ENCODE measurements at places on chromosomes 6 and 20.

DNA sequence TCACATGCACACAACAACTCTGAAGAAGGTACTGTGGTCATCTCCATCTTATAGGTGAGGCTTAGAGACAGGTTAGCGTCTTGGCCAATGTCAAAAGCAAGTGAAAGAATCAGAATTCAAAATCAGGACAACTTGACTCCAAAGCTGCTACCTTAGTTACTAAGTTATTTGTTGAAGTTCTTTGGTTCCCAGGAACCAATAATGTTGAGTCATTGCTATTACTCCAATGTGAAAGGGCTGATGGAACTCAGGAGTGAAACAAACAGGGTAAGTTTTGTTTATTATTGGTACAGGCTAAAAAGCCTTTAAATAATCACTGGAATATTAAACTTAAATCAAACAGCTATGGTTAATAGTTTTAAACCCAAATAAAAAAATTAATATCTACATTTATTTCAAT is 111.1 kb downstream of the PDSS2 start:
- no peak for DNase-seq

DNA sequence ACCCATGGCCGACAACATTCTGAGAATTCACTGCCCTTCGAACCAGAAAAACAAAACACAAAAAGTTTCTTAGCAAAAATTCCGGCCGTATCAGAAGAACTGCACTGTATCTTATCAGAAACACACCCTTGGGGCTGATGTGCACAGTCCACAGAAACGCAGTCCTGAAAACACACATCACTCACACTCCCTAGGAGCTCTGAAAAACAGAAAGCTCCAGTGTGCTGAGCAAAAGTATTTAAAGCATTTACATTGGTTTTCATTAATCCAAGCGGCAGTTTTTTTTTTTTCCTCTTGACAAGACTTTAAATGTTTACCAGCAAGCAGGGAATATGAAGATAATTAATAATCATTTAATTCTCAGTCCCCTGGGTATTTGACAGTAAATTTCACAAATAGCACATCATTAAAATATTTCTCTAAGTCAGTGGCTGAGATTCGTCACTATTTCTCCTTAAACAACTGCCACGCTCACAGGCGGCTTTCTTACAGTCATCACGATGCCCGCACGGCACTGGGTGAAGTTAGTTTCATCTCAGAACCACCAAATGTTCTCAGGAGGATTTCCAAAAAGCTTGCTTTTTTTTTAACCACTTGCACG is 13.3 kb downstream of the NFATC2 start:
- DNase-seq, result no peak

GRCh38 chr6:35776364-35777215 is at the start of gene CLPSL2:
Gene CLPSL2 (plus strand): TSS chr6:35776598. CDS start chr6:35776619, 21 bp downstream.
- DNase-seq, result no peak

DNA sequence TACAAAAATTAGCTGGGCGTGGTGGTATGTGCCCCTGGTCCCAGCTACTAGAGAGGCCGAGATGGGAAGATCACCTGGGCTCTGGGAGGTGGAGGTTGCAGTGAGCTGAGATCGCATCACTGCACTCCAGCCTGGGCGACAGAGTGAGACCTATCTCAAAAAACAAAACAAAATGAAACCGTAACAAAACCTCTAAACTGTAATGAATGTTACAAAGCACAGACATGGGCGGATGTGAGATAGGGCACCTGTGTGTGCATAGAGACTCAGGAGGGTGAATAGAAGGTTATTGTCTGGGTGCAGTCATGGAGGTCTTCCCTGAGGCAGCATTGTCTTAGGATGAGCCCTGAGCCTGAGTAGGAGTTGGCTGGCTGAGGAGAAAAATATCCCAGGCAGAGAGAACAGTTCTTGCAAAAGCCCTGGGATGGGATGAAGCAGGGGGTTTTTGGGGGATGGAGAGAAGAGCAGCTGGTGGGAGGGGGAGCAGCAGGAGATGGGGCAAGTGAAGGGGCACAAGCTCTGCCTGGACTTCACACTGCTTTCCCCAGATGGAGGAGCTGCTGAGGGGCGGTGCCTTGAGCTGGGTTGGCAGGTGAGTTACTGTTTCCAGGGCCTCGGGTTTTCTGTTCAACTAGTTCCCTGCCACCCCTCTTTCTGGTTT is 5.2 kb downstream of the BCAS4 start:
- no peak for DNase-seq

- DNase-seq, result no peak
These were observed 215.2 kb downstream of the NFATC2 start for GRCh38 chr20:51327251-51327841.

DNA sequence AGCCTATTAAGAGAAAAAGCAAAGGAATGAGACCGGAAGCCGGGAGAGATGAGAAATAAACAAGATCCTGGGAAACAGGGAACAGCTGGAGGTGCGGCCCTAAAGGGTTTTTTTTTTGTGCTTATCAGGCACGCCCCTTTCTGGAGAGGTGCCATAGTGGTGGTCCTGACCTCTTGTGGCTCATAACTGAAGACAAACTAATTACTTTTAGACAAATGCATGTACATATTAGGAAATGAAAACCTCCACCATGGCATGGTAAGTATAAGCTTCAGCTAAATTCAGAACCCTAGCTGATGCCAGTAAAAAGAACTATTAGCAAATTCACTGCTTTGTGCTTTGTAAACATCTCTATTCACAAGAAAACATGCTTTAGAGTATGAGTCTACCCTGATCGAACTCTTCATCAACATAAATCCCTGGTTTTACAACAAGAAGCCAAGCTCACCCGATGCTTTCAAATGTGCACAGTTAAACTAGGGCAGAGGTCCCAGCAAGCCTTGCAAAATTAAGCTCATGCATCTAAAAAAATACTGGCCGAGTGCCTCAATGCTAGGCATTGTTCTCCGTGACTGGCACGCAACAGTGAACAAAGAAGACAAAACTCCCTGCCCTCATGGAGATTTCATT is 96.4 kb upstream of the MRPS10 start:
- no peak for DNase-seq

DNA sequence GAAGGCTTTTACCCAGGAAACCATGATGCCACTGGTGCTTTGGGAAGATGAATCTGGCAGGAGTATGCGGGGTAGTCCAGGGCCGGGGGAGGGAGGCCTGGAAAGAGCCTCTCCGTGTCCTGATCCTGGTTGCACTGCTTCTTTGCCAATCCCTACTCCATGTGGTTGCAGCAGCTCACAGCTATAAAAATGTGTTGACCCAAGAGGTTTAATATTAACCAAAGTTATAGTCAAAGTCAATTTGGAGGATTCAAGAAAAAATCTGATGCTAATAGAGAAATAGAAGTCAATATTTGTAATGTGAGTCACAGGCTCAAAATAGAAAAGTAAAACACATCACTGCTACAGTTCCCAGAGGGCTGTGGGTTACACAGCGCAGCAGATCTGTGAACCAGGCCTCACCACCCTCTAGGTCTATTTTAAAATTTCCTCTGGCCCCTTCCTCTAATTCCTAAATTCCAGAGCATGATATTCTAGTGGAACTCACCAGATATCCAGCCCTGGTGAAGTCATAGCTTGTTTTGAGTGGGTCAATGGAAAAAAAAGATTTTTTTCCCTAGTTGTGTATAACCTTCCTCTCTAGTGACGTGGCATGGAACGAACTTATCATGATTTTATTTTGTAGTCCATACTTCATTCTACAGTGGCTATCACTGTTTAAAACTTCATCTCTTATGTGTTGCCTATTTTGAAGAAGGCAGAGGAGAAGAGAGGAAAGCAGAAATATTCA is 63.2 kb upstream of the BMP2 start:
- no peak for DNase-seq

DNA sequence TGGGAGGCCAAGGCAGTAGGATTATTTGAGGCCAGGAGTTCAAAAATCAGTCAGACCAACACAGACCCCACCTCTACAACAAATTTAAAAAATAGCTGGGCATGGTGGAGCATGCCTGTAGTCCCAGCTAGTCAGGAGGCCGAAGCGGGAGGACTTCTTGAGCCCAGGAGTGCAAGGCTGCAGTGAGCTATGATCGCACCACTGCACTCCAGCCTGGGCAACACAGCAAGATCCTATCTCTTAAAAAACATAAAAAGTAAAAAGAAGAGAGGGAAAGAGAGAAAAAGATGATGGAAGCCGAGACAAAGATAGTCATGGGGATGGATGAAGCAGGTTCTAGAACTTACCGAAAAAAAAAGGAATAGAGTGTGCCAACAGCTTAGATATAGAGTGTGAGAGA is 25.8 kb upstream of the RPP40 start:
- no peak for DNase-seq

DNA sequence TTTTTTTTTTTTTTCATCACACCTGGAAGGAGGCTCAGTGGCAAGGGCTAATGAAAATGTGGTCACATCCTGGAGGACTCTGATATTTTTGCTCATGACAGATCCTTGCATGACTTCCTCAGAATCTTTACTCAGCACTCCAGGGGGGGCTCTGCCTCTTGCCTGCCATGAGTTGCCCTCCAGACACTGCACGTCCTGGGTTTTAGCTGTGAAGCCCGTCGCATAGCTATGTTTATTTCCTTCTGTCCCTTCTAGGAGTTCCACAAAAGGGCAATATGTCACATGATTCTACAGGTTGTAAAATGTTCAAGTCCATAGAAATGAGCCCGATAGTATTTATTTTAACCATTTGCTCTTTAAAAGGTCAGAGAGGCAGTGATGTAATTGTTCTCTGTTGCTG is 18.2 kb downstream of the MAS1 start:
- no peak for DNase-seq

GRCh38 chr20:57133926-57134650 is 132.4 kb downstream of the BMP7 start:
- DNase-seq, result no peak

GRCh38 chr6:89355511-89356194 is 3.1 kb upstream of the UBE2J1 start:
- no peak for DNase-seq

DNA sequence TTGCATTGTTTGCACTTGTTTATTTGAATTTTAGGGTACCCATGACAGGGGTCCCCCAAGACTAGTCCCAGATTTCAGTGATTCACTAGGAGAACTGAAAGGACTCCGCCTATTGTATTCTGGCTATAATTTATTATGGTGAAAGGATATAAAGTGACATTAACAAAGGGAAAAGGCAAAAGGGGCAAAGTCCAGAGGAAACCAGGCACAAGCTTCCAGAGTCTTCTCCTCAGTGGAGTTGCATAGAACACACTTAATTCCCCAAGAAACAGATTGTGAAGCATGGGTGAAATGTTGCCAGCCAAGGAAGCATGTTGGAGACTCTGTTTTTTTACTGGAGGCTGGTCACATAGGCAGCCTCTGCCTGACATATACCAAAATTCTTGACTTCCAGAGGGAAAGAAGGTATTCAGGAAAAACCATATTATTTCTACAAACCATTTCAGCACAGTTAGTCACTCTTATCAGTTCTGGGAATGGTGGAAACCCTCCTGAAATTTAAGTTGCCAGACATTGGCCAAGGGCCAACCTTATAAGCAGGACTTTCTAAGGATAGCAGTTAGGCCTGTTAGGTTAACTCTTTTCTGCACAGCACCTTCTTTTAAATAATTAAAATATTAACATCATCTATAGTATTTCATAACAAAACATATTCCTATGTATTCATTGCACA is 71.8 kb downstream of the FIG4 start:
- DNase-seq, result no peak

GRCh38 chr6:30732237-30732943 is 10.1 kb downstream of the FLOT1 start:
- DNase-seq, result no peak

DNA sequence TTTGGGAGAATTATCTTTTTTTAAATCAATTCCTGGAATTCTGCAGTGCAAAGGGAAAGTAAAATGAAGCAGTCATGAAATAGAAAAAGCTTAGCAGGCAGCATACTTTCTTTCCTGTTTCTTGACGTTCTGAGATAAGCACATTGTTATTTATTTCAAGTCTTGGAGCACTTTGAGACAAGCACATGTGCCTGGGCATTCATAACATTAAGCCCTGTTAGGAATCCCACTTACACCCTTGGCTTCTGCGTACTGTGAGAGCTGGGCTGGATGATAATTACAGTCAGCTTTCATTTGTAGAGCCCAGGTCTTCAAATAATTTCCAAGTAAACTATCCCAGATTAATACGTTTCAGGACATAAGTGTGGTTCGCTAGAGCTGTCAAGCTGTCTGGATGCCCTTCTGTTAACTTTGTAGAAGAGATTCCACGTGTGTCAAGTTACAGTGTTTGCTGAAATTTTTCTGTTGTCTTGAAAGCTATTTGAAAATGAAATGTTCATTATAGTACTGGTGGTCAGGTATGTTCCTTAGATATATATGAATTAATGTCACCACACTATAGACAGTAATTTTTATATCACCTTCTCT is 8.9 kb downstream of the FARS2 start:
- DNase-seq, result no peak

- DNase-seq, result no peak
These were observed 3.1 kb downstream of the NOL4L start for GRCh38 chr20:32581839-32582658.

DNA sequence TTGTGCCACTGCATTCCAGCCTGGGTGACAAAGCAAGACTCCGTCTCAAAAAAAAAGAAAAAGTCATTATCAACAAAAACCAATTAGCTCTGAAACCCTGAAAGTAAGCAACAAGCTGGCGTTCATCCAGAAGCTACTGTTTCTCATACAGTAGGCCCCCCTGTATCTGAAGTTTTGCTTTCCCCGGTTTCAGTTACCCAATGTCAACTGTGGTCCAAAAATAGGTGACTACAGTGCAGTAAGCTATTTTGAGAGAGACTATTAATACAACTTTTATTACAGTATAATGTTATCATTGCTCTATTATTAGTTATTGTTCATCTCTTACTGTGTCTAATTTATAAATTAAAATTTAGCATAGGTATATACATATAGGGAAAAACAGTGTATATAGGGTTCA is 135.1 kb downstream of the KIF16B start:
- no peak for DNase-seq

GRCh38 chr20:43189554-43190331 is at the start of gene PTPRT:
Gene PTPRT (minus strand): TSS chr20:43189906. CDS start chr20:43189733, 173 bp downstream.
- no peak for DNase-seq

DNA sequence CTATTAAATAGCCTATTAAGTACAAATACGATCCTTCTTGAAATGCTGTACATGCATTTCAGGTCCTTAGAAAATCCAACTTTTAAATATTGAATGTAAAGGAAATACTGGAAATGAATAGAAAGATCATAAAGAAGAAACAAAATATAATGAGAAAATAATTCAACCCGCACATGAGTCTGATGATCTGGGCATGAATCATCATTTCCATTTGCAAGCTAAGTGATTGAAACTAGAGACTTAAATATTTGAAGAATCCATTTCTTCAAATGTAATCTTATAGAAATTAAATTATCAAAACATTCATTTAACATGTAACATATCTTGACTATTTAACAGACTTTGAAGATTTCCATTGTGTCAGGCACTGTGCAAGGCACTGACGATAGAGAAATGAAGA is 977.0 kb downstream of the TFAP2A start:
- DNase-seq, result no peak

DNA sequence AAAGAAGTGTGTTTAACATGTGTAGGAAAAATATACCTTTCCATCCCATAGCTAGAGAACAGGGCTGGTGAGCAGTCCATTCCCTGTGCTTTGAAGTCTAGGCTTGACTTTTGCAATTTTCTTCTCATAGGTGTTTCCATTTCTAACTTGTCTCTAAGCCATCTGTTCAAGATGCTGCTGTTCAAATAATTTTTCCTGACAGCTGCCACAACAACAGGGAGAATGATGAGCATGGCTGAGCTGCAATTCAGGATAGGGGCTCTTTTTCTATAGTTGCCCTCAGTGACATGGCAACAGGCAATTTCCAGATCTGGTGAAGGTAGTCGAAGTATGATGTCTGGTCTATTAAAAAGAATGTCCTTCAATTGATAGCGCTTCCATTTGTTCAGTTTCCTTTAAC is 103.0 kb upstream of the HS3ST5 start:
- DNase-seq, result no peak

- DNase-seq, result no peak
These were observed 161.0 kb downstream of the ASCC3 start for GRCh38 chr6:100719883-100720682.

- DNase-seq, result no peak
These were observed 712 bp downstream of the DEK start for GRCh38 chr6:18263418-18264218.

All from stimulated activated CD4-positive, alpha-beta T cell treated with anti-CD3 and anti-CD28 coated beads, Interleukin-15, amount 100 ng/mL, for 1 hour (primary cell).